ENCODE measurements at places on chromosomes 4 and X. TPM values are rescaled to one million over a fixed set of nuclear protein-coding genes. Genes with fewer than 3 reads are reported as not detected.

The TNIP3 gene
- 18.9 TPM for total RNA-seq

The ELMOD2 gene
- 12.3 TPM for total RNA-seq

The MAGEE2 gene
- total RNA-seq = not detected

The TACR3 gene
- not detected for total RNA-seq

The GPRASP2 gene
- 0.16 TPM for total RNA-seq

The HGFAC gene
- total RNA-seq = not detected

The UGT2B15 gene
- total RNA-seq = not detected

The FABP2 gene
- total RNA-seq = not detected

The CT47B1 gene
- total RNA-seq = not detected

The RTL3 gene
- total RNA-seq = not detected

The CC2D2A gene
- not detected for total RNA-seq

The RPL39 gene
- 2,135 TPM for total RNA-seq

The MAGEB2 gene
- total RNA-seq = not detected

The BEND2 gene
- total RNA-seq = not detected

The CPLX1 gene
- total RNA-seq = 1.0 TPM

The PLAC1 gene
- not detected for total RNA-seq

The SMIM43 gene
- not detected for total RNA-seq

The SPACA5B gene
- total RNA-seq = not detected

The PFKFB1 gene
- 0.47 TPM for total RNA-seq

The GPR82 gene
- not detected for total RNA-seq

The SOWAHB gene
- total RNA-seq = not detected
